ENCODE measurements at places on chromosomes 6 and 20.

GRCh38 chr6:2158596-2159271 is 86.7 kb downstream of the GMDS start:
- DNase-seq = peak; percentile 12

DNA sequence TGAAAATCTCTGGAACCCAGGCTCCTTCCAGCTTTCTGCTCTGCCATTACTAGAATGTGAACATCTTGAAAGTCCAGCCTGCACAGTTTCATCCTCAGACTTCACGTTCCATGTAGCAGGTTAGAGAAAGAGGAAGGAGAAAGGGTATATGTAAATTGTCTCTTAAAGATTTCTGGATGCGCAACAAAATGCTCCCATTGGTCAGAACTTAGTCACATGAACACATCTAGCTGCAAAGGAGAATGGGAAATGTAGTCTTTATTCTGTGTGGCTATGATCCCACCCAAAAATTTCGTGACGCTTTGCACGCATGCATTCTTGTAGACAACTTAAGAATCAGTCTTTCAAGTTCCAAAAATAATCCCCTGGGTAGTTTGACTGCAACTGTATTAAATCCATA is 46.4 kb upstream of the CHD6 start:
- peak; percentile 14 for DNase-seq

DNA sequence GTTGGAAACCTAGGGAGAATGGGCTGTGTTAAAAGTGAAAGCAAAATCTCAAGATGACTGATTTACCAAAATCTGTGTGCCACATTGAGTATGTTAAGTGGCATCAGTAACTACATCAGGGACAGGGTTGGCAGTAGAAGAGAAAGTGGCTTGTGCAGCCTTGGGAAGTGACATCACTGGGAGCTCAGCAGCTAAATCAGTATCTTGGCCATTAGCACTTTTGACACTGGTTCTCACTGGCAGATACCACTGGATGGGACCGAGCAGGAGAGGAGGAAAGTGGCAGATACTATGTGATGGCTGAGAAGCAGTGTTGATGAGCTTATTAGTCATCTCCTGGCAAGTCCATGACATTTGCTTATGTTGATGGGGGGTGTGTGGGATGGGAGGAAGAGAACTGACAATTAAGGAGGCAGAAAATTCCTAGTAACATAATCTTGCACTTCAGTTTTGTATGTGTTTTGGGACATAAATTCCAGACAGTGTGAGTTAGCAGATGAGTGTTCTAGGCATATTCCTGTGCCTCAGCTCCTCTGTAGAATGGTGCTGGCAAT is 322.2 kb downstream of the SOX4 start:
- peak; percentile 56 for DNase-seq

DNA sequence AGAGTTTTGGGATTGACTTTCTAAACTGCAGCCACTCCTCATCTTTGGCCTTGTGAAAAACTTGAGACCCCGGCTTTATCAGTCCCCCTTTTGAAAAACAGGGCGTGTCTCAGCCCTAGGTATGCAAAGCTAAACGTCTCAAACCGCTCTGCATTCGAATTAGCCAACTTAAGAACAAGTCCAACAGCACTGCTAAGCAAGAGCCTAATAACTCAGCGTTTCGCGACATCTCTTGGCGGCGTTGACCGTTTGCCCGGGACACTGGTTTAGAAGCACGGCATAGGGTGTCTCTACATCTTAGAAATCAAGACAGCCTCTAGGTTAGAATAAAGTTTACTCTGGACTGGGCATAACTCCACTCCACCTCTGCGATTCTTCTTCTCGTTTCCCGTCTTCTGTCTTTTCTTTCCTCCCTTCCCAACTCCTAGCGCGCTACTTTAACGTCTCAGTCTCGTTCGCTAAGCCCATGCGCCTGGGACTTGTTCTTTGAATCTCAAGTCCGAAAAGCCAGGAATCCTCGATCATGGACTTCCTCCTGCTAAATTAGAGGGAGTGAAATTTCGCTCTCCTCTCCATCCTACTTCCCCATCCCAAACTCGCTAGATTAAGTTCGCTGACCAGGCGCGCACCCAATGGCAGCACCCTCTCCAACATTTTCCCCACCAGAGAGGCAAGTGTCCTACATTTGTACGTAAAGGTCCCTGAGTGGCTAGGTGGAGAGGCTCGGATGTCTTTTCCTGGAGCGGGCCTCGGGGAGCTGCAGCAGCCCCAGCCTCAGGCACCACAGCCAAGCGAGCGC is 10.5 kb upstream of the TFAP2A start:
- DNase-seq = no peak

- DNase-seq = no peak
Observed at GRCh38 chr6:127164036-127164435, 45.6 kb downstream of the RSPO3 start.

DNA sequence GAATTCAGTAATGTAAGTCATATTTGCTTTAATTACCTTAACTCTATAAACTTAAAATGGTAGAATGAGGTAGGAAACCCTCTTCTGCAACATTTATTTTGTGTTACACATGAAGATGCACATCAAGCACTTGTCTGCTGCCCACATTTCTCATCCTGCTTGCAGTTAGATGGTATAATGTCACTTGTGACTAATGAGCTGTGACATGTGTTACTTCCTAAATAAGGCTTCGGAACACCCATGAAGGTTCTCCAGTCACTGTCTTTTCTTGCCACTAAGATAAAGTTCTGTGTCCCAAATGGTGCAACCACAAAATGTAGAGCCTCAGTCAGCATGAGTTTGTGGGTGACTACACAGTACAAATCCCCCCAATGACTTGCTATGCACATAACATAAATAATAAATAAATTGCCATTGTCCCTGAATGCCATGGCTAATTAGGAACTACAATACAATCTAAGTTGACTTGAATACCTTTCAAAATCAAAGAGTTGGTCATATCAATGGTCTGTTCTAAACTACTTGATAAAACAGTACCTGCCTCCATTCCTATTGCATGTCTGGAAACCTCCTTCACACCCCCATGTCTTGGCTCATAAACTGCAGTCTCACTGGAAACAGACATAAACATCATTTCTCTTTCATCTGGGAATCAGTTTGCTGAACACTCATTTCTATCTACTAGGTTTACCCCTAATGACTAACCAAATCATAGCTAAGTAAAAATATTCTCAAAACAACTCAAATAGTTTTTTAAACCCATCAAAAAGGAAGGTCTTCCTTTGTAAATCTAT is 157.2 kb downstream of the PTPRK start:
- peak; percentile 56 for DNase-seq

DNA sequence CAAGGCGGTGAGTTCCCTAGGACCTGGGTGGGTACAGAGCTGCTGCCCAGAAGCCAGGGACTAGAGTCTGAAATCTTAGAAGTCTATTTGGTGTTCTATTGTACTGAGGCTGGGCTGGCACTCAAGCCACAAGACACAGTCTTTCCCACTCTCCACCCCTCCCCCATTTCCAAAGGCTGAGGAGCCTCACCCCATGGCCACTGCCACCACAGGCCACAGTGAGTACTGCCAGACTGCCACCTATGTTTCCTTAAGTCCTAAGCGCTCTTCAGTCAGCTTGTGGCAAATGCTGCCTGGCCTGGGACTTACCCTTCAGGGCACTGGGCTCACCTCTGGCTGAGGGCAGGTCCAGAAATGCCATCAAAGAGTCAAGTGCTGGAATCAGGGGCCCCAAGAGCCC is 469.3 kb downstream of the HAO1 start:
- no peak for DNase-seq

DNA sequence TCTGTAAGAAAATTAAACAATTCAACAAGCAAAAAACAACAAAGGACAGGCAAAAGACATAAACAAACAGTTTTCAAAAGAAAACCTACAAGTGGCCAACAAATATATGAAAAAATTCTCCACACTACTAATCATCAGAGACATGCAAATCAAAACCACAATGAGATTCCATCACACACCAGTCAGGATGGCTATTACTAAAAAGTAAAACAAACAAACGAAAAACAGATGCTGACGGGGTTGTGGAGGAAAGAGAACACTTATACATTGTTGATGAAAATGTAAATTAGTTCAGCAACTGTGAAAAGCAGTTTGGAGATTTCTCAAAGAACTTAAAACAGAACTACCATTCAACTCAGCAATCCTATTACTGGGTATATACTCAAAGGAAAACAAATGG is 537.6 kb downstream of the HDGFL1 start:
- DNase-seq = peak; percentile 92

GRCh38 chr6:167034056-167034455 is 34.9 kb downstream of the CEP43 start:
- DNase-seq = no peak

DNA sequence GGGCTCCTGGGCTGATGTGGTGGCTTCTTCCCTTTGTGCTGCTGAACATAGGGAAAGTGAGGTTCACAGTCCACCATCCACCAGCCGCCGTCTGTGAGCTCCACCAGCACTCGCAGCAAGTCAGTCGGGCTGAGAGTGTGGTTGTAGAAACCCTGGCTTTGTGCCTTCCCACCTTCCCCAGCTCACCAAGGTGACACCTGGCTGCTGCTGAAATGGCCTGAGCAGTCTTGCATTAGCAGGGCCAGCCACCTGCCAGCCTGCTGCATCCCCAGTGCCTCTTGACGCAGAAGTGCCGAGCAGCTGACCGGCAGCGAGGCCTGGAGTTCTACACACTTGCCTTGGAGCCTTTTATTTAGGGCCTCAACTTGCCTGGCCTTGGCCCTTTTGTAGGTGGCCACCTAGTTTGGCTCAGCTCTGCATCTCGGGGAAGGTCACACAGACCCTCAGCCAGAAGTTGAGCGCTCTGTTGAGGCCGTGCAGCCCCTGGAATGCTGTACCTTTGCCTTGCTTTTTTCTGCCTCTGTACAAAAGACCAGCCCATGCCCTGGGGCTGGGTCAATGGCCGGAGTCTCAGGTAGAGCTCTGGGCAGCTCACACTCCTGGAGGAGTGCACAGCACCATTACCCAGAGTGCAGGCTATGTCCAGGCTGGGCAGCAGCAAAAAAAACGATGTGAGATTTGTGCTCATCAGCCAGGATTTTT is 76.5 kb downstream of the PTPN1 start:
- DNase-seq = no peak

GRCh38 chr6:119207971-119208725 is 129.7 kb upstream of the FAM184A start:
- DNase-seq = peak; percentile 66

GRCh38 chr6:148383658-148384368 is 41.2 kb downstream of the SASH1 start:
- DNase-seq = no peak

DNA sequence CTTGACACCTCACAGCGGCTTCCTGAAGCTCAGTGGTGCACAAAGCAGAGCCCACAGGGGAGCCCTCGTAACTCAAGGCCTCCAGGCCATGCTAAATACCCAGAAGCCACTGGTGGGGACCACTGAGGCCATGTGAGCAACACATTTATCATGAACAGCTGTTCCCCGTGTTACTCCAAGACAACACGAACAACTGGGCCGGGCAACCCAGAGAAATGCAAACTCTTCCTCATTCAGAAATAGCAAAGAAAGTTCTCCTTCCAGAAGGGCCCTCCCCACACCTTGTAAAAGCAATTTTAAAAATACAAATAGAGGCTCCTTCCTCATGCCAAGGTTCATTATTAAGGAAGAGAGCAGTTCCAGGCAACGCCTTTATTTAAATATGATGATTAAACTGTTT is 36.3 kb upstream of the SLCO4A1 start:
- DNase-seq = no peak

GRCh38 chr6:133786016-133786415 is 102.9 kb upstream of the TCF21 start:
- DNase-seq = no peak

- no peak for DNase-seq
Observed at GRCh38 chr6:100230115-100230952, 234.4 kb downstream of the SIM1 start.

GRCh38 chr6:80148220-80148619 is 41.7 kb downstream of the BCKDHB start:
- DNase-seq = no peak

DNA sequence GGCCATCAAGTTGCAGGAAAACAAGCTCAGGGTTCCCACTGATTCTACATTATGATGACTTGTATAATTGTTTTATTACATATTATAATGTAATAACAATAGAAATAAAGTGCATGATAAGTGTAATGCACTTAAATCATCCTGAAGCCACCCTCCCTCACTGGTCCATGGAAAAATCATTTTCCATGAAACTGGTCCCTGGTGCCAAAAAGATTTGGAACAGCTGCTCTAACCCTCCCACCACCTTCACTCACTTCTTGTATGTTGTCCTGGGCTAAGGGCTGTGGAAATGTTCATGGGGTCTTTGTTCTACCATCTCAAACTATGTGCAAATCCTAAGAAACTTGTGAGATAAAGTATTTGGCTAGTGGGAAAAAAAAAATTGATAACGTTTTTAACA is 133.8 kb downstream of the LRRC1 start:
- no peak for DNase-seq

GRCh38 chr6:86723729-86724128 is 213.6 kb upstream of the HTR1E start:
- no peak for DNase-seq

- peak; percentile 38 for DNase-seq
Observed at GRCh38 chr6:144559865-144560593, 274.9 kb downstream of the UTRN start.

- no peak for DNase-seq
Observed at GRCh38 chr20:19920381-19921138, 96.6 kb upstream of the NAA20 start.

- DNase-seq = peak; percentile 50
Observed at GRCh38 chr6:52815167-52816092, 11.8 kb upstream of the GSTA1 start.

DNA sequence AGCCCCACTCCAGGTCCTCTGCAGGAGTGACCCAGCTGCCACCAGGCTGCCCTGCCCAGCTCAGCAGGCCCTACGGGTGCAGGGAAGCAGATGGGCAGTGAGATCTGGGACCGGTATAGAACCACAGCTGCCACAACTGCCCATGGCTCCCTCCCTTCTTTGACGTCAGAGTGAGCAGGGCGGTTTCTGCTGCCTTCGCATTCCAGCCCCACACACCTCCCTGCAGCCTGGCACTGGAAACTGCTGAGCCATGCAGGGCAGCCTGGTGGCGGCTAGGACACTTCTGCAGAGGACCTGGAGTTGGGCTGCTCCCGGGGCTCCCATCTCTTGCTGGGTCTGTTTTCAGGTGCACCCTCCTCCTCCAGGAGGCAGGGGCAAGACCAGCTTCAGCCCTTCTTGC is 101.6 kb upstream of the CD93 start:
- DNase-seq = no peak

- DNase-seq = no peak
Observed at GRCh38 chr6:91278416-91278815, 691.5 kb upstream of the MAP3K7 start.

- DNase-seq = no peak
Observed at GRCh38 chr6:90065173-90065572, 170.9 kb downstream of the GJA10 start.

GRCh38 chr6:158284876-158285655 is 27.2 kb upstream of the TULP4 start:
- DNase-seq = peak; percentile 20

Measured in IMR-90 (cell line).